ENCODE measurements at places on chromosomes 11 and 22.

GRCh38 chr22:28247136-28247535 lies 328.1 kb upstream of the PITPNB start:
- DNase-seq: no peak

- DNase-seq: no peak
Measured at GRCh38 chr11:130402570-130402969, 25.8 kb downstream of the ADAMTS8 start.

DNA sequence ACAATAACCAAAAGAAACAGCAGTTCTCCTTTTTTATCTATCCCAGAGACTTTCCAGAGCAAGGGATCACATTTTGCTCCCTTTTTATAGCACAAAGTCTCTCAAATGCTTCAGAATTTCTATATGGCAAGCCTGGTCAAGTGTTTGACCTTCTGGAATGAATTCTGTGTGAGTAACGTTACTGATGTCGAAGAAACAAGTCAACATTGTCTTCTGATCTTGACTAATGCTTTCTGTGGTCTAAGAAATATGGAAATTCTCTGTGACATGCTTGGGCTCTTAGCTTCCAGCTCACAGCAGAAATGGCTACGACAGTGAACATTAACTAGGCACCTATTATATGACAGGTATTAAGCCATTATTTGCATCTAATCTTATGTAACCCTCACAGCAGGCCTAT lies 411.7 kb downstream of the CADM1 start:
- no peak for DNase-seq

DNA sequence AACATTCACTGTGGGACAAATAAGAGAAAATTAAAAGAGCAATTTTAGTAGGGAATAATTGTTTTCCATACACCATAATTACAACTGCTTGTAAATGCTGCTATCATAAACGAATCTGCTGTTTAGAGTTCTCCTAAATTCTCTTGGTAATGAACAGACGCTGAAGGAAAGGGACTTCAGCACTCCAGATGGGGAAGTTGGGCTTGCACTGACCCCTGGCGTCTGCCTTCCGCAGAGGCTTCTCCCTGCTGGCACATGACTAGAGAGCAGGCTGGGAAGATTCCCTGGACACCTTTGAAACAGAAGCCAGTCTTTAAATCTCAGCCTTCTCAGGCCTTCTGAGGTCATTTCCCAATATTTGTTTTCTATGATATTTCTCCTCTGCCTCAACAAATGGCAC lies 84.1 kb downstream of the NXPE2 start:
- no peak for DNase-seq

DNA sequence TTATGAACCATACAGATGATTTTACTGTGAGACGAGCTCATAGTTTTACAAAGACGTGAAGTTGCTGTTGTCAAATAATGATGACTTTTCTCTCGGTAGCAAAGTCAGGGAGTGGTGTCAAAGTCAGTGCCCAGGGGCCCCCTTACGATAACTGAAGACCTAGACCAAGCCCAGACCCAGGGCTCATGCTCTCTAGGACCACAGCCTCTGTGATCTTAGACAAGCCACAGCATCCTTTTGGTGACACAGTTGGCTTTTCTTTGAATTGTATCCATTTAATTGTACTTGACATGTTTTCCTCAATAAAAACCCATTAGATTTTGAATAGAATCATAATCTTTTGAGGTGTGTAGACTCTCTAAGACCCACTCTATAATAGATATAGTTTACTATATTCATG lies 17.9 kb upstream of the POGLUT3 start:
- no peak for DNase-seq

DNA sequence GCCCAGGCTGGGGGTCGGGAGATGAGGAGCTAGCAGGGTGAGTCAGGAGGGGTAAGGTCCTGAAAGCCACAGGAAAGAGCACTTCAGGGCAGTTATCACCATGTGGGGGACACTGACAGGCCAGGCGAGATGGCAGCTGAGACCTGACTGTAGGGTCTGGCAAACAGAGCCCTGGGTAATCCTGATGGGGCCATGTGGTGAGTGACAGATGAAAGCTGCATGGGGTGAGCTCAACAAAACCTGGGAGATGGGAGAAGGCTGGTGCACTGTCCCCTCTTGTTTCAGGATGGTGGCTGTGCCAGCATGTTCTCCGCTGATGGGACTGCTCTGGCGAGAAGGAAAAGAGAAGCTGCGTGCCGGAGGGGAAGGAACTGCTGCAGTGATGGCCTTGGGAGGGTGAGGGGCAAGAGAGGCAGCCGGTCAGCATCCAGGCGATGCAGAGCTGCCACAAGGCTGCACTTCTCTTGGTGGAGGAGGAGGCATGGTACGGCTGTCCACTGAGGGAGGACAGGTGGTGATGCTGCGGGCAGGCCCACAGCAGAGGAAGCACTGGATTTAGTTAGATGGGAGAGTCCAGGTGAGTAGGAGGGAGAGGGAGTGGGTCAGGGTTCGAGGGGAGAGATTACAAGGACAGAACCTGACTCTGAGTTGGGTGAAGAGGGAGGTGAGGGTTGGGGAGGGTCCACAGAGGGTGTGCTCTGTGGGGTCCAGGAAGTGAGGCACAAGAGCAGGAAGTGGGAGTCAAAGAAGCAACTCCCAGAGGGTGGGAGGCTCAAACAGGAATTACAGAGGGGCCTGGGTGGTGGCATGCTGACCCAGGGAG lies 3.8 kb downstream of the TOP3B start:
- no peak for DNase-seq

DNA sequence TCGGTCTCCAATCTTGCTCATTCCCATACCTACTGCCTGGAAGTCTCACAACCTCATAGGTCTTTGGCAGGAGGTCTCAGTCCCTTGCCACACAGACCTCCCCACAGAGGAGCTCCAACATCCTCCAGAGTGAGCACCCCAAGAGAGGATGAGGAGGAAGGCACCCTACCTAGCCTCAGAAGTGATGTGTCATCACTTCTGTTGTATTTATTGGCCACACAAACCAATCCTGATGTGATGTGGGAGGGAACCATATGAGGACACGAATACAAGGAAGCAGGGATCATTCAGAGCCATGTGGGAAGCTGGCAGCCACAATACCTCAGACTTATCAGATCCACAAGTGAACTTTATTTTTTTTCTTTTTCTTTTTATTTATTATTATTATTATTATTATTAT lies 9.0 kb upstream of the UPK2 start:
- no peak for DNase-seq

DNA sequence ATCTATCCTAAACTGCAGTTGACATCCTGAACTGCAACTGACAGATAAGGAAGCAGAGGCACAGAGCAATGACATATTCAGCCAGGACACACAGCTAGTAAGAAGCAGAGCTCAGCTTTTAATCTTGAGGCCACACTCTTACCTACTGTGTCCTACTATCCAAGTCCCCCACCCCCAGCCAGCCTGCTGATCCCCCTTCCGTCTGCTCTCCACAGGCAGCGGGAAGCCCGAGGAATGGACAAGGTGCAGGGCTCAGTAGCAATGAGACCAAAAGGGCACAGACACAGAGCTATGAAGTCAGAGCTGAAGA lies 4.3 kb downstream of the POLR3H start:
- no peak for DNase-seq

DNA sequence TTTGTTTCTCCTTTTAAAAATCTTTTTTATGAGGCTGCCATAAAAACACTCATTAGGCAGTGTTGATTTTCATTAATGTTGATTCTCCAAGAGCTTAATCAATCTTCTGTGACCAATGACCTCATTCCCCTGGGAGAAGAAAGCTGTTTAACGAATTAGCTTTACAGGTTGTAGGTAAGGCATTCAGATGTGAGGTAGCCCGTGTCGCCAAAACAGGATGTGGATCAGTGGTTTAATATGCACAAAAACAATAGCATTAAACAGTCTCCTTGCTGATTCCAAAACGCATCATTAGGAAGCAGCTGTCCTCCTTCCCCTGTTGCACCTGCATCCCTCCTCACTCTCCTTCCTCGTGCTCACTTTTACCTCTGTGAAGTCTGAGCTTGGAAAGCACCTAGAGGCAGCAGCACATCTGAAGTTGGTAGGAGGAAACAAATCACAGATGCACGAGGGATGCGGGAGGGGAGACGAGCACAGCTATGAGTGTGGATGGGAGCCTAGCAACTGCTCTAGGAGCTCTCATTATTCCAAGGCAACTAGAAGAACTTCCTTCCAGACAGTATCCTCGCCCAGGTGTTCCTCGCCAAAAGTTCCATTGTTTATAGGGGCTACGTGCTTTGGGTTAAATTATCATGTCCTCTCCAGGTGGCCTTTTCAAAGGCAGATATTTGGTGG lies 179.4 kb upstream of the SNX19 start:
- no peak for DNase-seq

GRCh38 chr11:18495703-18496102 lies 31.0 kb downstream of the TSG101 start:
- DNase-seq: no peak

DNA sequence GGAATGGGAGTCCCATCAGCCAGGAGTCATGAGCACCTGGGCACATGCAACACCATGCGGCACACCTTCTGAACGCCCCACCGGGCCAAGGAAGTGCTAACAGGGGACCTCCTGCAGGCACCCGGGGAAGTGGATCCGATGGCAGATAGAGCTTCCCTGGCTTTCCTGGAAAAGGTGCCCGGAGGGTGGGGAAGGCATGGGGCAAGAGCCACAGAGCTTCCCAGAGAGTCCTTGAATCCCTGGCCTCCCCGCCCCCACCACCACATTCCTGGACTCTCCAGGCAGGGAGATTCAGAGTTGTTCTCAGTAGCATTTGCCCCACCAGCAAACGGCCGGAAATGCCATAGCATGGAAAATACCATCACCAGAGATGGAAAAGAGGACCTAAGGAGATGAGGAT lies 8.3 kb downstream of the TRIM29 start:
- DNase-seq: no peak

- no peak for DNase-seq
Measured at GRCh38 chr11:75313513-75314272, 37.8 kb downstream of the ARRB1 start.

- no peak for DNase-seq
Measured at GRCh38 chr11:34366522-34366921, 8.7 kb upstream of the ABTB2 start.

DNA sequence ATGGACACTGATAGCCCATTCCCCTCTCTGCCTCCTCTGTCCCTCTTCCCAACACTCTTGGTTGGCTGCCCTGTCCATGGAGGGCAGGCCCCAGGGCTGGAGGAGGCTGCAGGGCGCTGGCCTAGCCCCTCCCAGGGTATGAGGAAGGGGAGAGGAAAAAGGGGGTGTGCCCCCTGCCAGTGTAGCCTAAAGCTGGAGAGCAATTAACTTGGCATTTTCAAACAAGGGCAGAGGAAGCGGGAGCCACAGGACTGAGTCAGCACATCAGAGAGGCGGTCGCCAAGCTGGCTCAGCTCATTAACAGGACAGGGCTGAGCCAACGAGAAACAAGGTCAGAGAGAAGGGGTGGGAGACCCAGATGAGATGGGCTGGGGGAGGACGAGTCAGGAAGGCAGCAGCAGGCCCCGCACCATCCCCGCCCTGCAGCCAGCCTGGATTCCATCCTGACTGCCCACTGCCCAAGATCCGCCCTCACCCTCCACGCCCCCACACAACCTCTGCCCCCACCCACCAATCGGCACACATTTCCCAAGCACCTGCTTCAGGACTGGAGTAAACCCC lies 76.3 kb downstream of the BUD13 start:
- DNase-seq: no peak

DNA sequence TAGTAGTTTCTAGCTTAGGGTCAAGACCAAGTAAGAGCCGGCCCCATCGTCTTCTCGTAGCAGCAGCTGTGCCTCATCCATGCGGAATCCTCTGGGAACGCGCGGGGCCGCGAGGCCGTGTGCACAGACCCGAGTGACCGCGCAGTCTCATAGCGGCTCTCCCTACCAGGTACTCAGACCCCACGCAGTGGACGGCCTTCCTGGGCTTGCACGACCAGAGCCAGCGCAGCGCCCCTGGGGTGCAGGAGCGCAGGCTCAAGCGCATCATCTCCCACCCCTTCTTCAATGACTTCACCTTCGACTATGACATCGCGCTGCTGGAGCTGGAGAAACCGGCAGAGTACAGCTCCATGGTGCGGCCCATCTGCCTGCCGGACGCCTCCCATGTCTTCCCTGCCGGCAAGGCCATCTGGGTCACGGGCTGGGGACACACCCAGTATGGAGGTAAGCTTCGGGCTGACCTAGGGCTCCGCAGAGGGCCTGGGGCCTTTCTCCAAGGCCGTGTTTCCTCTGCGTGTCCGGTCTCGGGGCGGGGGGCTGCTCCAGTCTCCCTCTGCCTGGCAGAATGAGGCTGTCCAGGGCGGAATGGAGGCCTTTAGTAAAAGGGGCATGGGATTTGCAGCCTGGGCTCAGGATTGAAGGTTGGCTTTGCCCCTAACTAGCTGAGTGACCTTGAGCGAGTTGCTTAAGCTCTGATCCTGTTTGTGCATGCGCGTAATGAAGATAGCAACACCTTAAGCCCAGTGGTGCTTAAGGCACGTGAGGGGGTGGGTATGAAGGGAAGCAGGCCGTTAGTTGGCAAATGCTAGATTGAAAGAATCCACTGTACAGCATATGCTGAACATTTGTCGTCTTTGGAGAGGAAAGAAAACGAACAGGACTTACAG lies 48.9 kb downstream of the ST14 start:
- no peak for DNase-seq

- no peak for DNase-seq
Measured at GRCh38 chr22:22555596-22555995, 3.5 kb downstream of the PRAME start.

DNA sequence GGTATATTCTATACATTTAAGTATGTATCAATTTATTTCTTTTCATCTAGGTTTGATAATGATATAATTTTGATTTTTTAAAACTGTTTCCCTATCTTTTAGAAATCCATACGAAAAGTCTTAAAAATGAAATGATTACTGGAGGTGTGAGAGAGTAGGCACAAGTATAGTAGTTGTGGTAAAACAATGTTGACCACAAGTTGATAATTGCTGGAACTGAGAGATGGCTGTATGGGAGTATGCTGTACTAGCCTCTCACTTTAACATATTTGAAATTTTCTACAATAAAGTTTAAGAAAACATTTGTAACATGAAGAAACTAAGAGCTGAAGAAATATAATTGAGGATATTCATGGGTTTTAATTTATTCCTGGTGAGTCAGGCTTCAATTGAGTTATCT lies 30.0 kb downstream of the FSHB start:
- DNase-seq: no peak

DNA sequence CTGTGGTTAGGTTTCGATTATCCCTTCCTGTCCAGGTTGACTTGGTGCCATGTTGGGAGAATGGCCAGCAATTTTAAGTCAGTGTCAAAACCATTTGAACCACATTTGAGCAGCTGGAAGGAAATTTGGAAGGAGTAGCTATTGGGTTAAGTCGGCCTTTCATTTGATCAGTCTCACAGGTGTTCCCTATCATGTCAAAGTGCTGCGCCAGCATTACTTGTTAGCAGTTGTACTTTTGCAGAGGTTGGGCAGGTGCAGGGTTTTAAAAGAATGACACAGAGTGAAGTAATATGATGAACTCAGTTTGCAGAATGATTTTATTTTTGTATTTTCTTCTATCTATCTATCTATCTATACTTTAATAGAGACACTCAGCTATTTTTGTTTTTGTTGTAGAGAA lies 6.4 kb upstream of the TYMP start:
- no peak for DNase-seq

- DNase-seq: no peak
Measured at GRCh38 chr11:126512741-126513715, 157.5 kb downstream of the ST3GAL4 start.

GRCh38 chr11:20351751-20352262 lies 11.7 kb upstream of the HTATIP2 start:
- DNase-seq: no peak

GRCh38 chr22:47395481-47395880 lies 633.0 kb downstream of the TBC1D22A start:
- DNase-seq: no peak

- DNase-seq: no peak
Measured at GRCh38 chr22:27827604-27828587, 26.3 kb upstream of the MN1 start.

GRCh38 chr22:31637891-31638618 lies 24.0 kb downstream of the PISD start:
- DNase-seq: no peak

Data from T-helper 9 cell (primary cell).